ENCODE measurements at places on chromosomes 16 and 17.
A peak's percentile ranks its signal among the peaks of the same experiment; 100 is the strongest.

DNA sequence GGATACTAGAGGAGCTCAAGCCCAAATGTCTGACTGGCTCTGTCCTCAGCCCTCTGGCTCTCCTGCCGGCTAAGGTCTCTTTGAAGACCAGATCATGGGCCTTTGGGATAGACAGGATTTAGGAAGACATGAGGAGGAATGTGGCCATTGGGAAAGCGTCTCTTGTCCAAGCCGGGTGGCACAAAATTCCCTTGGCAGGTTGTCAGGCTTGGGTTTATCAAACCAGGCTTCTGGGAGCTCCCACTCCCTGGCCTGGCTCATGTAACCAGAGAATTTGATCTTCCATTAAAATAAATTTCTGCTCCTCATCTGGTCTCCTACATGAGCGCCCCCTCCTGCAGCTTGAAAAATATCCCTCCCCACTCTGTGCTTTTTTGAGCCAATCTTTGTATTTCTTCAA lies 71.1 kb downstream of the IRX3 start:
- no peaks in the 10 kb centered on the region for H3K36me3 ChIP-seq
- no peaks in the 10 kb centered on the region for H3K4me1 ChIP-seq
- peaks cover 2% of the 10 kb centered on the region for H3K27me3 ChIP-seq
- no peak for DNase-seq
- no peak overlapping the region for H3K27ac ChIP-seq

DNA sequence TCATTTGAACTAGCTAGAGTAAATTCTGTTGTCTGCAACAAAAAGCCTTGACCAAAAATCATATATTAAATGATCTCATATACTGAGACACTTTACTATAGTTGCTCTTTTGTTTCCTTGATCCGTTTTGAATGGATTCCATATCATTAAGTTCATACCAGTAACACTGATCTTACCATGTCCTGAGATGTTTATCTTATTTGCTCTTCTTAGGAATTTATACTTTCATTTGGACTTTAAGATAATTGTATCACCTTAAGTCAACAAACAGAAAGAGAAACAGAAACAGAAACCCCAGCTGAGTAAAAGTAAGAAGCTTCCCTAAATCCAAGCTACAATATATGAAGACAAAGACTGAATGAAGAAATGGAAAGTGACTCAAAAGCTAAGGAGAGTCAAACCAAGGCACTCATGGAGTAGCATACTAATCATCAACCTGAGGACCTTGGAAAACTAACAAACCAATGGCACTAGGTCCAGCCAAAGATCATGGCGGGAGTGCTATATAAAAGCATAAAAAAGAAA lies 106.5 kb upstream of the COX10 start:
- peak overlapping the region; percentile 21 for H3K4me3 ChIP-seq
- H3K27me3 ChIP-seq = no peaks in the 10 kb centered on the region
- H3K4me1 ChIP-seq = peaks cover 9% of the 10 kb centered on the region
- peaks cover 1% of the 10 kb centered on the region for H3K36me3 ChIP-seq
- no peak for DNase-seq
- H3K27ac ChIP-seq = peak overlapping the region; percentile 17

DNA sequence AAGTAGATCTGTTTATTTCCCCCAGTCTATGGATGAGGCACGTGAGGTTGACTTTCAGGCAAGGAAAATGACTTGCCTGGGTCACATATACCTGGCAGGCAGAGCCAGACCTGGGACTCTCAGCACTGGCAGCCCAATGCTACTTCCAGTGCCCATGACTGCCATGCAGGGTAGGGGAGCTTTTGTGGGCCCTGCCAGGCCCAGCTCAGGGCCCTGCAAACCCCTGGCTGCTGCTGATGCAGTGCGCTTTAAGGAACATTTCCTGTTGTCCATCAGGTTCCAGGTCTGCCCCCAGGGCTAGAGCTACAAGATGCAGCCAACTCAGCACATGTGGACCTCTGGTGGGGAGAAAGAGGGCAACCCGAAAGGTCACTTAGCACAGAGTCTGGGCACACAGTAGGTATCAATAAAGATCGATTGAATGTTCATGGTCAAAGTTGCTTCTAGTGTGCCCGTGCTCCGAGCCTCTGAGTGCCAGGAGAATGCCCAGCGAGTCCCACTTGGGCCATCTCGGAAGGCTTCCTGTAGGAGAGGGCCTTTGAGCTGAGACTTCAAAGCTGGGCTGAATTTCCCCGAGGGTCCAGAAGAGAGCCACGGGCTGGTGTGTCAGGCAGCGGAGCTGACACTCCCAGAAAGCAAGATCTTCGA lies 513 bp upstream of the TBX21 start:
- H3K27ac ChIP-seq = peak overlapping the region; percentile 89
- DNase-seq = no peak
- H3K27me3 ChIP-seq = no peaks in the 10 kb centered on the region
- peaks cover 8% of the 10 kb centered on the region for H3K36me3 ChIP-seq
- peaks cover 65% of the 10 kb centered on the region for H3K4me1 ChIP-seq

DNA sequence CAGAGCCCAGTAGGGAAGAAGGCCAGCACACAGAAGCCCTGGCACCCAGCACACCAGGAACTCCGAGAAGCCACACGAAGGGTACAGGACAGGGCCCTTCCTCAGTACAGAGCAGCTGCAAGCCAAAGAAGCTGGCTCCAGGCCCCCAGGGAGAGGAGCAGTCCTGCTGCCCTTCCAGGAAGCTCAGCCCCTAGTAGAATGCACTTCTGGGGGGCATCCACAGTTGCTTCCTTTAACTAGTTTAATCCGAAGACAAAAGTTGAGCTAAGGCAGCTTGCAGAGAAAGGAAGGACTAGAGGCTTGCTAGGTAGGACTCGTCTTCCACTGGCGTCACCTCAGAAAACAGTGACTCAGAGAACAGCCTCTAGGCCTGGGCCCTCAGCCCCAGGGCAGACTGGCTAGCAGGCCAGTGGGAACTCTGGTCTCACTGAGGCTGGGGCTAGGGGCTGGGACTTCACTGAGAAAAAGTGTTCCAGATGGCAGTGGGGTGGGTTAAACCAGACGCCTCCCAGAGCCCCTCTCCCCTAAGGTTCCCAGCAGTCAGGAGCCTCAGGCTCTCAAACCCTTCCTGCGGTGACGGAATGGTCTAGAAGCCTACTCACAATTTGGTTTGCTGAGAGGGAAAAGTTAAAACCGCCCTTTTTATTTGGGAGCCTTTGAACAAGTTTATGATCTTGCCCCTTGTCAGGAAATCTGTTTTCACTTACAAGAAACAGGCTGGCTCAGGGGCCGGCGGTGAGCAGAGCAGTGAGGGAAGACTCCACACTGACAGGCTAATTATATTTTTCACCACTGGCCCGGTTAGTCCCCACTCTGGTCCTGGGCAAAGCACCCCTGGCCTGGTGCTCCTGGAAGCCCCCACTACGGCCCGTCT lies 41.4 kb downstream of the ACTG1 start:
- H3K36me3 ChIP-seq = no peaks in the 10 kb centered on the region
- H3K27ac ChIP-seq = no peak overlapping the region
- H3K4me1 ChIP-seq = no peaks in the 10 kb centered on the region
- no peak overlapping the region for H3K4me3 ChIP-seq
- H3K27me3 ChIP-seq = no peaks in the 10 kb centered on the region
- DNase-seq = no peak
